ENCODE measurements at places on chromosomes 1 and 21. TPM values are rescaled to one million over a fixed set of nuclear protein-coding genes. Genes with fewer than 3 reads are reported as not detected.

The PLA2G2D gene
- total RNA-seq = not detected

The S100A14 gene
- total RNA-seq = 0.40 TPM

The NBPF10 gene
- total RNA-seq = 0.55 TPM

The CYP4X1 gene
- not detected for total RNA-seq

The AKNAD1 gene
- total RNA-seq = 0.74 TPM

The HCRTR1 gene
- total RNA-seq = not detected

The DNAJC6 gene
- total RNA-seq = 4.9 TPM

The SV2A gene
- total RNA-seq = 0.11 TPM

The SFN gene
- total RNA-seq = 397 TPM

The COL11A1 gene
- 3.2 TPM for total RNA-seq

The MRAP gene
- total RNA-seq = not detected

The KCNAB2 gene
- total RNA-seq = 10.5 TPM

The KCNN3 gene
- total RNA-seq = 0.05 TPM

The GLMN gene
- 7.4 TPM for total RNA-seq

The CD244 gene
- total RNA-seq = not detected

The FAM163A gene
- total RNA-seq = not detected
